Activated T-helper 1 cell treated with anti-CD3 and anti-CD28 coated beads, Interleukin-2, amount 50 U/mL, for 16 hours (primary cell): ENCODE measurements at places on chromosomes 2 and 18.

- no peak for DNase-seq
These were observed 96.7 kb upstream of the COL5A2 start for GRCh38 chr2:189276277-189276676.

- DNase-seq, result no peak
These were observed at the start of gene SCN9A for GRCh38 chr2:166375736-166376487. Gene SCN9A, minus strand, starts transcription at chr2:166375944. Its CDS starts 64,188 bp downstream, at chr2:166311756.

GRCh38 chr2:27960237-27960912, 69.8 kb downstream of the BABAM2 start:
- DNase-seq, result no peak

DNA sequence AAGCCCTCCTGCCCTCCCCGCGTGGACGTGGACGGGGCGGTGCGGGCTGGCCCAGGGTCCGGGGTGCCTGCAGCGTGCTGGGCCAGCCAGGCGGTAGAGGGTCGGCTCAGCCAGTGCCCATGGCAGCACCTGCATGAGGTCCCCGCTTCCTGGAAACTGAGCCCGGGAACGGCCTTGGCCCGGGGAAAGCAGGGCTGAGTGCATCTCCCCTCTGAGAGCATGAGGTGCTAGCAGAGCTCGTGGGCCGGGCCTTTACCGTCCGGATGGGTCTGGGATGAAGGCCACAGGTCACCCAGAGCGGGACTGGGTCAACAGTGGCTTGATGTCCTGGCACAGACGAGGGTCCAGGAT, 39.8 kb downstream of the TSHZ1 start:
- DNase-seq, result no peak
